ENCODE measurements at places on chromosomes 3 and 15.

DNA sequence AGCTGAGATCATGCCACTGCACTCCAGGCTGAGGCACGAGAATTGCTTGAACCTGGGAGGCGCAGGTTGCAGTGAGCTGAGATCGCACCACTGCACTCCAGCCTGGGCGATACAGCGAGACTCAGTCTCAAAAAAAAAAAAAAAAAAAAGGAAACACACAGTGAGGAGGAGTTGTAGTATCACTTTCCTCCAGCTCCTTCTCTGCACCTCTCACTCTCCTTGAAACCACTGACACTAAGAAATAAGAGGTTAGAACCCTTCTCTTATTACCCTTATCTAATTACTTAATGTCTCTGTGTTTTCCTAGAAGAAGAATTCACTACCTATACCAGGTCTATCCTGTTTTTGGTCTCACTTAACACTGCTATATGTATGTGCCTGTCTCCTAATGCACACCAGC is 31.7 kb downstream of the RAB27A start:
- no peak for DNase-seq

DNA sequence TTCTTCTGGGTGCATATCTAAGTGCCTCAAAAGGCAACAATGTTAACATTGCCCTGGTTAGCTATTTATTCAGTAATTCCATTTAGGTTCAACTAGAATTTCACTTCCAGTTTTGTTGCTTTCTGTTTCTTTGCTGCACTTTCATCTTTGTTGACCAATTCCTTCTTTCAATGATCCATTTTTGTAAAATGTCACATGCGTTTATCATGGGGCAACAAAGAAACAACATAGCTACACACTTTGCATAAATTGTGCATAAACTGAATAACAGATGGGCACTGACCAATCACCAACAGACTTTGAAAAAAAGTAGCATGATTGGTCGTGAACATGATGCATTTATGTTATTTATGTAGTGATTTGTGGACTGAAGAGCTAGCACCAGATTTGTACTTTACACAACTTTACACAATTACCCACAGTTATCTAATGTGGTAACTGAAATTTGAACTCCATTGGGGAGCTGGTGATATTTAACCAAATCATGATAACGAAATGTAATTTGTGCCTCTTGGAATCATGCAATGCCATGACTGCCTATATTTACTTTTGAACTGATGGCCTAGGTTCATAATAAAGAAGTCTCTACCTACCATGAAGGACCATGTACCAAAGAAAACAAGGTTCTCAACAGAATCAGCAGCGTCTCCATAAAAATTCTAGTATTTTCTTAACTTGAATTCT is 7.1 kb upstream of the CPOX start:
- no peak for DNase-seq

DNA sequence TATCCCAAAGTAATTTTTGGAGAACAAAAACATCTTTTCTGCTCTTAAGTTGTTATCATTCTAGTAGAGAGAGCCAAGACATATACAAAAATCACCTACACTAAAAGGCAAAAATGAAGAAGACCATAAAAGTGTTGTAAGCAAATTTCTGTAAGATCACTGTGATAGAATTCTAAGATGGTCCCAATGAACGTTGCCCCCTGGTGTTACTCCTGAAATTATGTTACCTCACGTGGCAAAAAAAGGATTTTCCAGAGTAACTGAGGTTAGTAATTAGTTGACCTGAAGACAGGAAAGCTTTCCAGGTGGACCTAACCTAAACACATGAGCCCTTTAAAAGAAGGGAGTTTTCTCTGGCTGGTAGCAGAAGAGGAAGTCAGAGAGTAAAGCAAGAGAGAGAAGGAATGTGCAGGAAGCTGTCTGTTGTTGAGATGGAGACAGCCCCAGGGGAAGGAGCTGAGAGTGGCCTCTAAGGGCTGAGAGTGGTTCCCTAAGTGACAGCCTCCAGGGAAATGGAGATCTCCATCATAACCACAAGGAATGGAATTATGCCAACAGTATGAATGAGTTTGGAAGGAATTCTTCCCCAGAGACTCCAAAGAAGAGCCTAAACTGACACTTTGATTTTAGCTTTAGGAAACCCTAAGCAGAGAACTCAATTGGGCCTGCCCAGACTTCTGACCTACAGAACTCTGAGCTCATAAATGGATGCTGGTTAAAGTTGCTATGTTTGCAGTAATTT is 205.9 kb downstream of the CD47 start:
- DNase-seq = no peak

GRCh38 chr15:24943361-24943760 is 11.4 kb upstream of the SNRPN start:
- DNase-seq = no peak

DNA sequence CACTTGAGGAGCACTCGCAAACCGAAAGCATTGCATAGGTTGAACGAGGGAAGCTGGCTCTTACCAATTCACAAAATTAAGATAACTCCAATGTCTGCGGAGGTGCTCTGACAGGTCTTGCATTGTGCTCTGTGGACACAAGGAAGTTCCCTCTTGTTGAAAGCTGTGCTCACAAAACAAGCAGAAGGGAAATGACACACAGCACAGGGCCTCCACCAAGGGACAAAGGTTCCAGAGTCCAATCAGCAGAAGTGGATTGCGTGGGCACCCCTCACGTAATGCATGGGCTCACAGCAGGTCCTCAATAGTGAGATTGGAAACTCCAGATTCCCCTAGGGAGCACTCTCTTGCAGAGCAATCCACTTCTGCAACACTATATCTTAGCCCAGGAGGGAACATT is 89.9 kb downstream of the ATP10A start:
- DNase-seq = no peak

- DNase-seq = no peak
Observed at GRCh38 chr3:193731656-193732055, 138.6 kb downstream of the OPA1 start.

DNA sequence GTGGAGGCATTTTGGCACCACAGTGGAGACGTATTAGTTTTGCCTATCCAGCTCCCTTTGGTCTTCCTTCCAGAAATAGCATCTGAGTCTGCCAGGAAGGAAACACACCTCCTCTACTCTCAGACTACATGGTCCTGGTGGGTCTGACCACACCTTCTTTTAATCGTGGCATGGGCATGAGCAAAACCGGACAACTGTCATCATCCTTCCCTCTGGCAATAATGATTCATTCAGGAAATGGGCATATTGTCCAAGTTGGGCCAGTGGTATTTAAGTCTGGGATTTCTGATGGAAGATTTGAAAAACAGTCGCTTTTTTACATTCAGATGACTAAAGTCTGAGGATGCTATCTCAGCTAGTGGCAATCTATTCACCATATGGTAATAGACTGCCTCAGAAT is 601.0 kb upstream of the ADAMTS9 start:
- DNase-seq = no peak

DNA sequence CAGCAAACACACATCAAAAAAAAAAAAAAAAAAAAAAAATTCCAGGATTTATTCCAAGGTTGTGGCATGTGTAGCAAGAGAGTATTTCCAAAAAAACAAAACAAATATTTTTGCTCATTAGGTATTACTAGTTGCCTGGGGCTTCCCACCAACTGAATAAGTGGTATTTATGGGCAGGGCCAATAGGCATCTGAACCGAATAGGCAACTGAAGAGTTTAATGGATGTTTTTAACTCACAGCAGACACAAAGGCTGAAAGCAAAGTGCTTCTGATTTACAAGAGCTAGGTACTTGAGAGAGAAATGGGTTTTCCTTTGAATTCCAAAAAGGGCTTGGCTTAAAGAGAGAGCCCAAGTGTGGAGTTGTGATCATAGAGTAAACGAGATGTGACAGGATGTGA is 21.4 kb downstream of the EIF4E3 start:
- DNase-seq = no peak

DNA sequence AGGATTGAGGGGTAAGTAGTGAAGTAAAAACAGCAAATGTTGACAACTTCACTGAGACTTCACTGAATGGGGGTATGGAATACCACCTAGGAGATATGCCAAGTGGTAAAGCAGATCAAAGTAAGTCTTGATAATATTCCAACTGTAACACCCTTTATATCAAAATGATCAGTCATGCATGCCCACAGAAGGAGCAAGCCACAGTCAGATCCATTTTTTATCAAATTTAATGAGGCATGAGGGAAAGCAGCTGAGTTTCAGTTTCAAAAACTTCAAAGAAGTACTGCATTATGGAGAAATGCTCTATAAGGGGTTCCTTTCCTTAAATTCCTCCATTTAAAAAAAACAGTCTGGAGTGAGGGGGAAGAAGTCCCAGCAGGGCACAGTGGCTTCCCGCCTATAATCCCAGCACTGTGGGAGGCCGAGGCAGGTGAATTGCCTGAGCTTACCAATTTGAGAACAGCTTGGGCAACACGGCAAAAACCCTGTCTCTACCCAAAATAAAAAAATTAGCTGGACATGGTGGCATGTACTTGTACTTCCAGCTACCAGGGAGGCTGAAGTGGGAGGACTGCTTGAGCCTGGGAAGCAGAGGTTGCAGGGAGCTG is 56.9 kb downstream of the TJP1 start:
- no peak for DNase-seq

- no peak for DNase-seq
Observed at GRCh38 chr3:61563313-61564271, 2.2 kb downstream of the PTPRG start.

- no peak for DNase-seq
Observed at GRCh38 chr3:159882367-159882766, 106.3 kb upstream of the IL12A start.

- DNase-seq = no peak
Observed at GRCh38 chr3:193240436-193240849, 579 bp upstream of the PLAAT1 start.

- no peak for DNase-seq
Observed at GRCh38 chr3:191020730-191021396, 158.4 kb upstream of the GMNC start.

- no peak for DNase-seq
Observed at GRCh38 chr15:66798426-66799061, 96.5 kb downstream of the SMAD6 start.

DNA sequence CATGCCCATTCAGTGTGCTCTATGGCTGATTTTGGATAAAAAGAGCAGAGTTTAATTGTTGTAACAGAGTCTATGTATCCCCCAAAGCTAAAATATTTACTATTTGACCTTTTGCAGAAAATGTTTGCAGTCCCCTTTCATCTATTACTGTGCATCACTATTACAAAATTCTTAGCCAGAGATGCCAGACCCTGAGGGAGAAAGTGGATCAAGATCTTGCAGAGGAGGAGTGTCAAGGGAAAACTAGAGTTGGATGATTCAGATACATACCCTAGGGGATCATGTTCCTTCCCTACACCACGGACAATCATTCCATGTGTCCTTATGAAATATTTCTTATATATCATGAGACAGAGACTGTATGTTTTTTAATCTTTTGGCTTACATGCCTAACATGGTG is 68.6 kb upstream of the TPRG1 start:
- DNase-seq = no peak

DNA sequence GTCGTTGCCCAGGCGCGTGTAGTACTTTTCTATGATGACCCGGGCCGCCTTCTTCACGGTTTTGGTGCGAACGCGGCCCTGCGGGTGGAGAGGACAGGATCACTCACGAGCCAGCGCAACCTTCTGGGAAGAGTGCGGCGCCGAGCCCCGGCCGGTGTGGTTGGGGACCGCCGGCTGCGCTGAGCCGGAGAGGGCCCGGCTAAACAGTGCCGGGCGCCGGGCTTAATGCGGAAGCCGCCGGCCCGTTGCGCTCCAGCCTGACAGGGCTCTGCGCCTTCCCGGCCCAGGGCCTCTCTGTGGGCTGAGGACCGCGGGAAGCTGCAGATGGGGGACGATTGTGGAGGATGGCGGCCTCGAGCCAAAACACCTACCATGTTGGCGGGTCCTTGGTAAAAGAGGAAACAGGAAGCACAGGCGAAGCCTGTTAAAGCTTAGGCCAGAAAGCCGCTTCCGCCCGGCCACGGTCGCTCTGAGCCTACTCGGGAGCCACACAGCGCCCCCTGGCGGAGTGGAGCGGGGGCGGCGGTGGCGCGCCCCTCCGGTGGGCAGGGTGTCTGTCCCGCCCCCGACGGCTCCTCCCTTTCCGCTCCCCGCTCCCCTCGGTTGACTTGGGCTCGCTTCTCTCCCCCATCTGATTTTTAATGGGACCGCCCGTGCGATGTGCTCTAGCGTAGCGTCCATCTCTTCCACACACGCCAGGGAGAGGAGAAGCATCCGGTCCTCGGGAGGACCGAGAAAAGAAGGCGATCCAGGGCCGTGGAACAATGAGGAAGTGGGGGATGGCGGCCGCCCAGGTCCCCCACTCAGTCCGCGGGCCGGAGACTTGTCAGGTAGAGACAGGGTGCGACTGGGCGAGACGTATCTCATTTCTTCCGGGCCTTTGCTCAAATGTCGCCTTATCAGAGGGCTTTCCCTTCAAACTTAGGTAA is at the start of gene RPS17:
Gene RPS17 (minus strand): TSS at position 403 of the 929 bp plus-strand sequence. CDS start 29 bp downstream, at position 374.
- DNase-seq = peak; percentile 98

GRCh38 chr3:62446337-62446940 is 73.1 kb upstream of the FEZF2 start:
- no peak for DNase-seq

DNA sequence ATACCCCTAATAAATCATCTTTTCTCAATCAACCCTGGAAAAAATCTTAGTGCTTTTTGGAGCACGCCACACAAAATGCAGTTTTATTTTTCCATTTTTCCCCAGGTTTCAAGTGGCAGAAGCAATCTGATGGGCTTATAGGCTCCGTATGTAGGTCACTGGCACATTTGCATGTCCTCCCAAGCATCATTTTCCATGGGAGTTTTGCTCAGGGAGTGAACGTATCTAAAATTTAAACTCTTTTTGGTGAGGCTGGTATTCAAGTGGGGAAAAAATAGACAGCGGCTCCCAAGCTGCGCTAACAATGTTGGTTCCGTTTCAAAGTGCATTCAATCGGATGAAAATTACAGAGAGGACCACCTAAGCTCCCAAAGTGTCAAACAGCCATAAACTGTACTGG is 233.4 kb downstream of the MEX3B start:
- no peak for DNase-seq

DNA sequence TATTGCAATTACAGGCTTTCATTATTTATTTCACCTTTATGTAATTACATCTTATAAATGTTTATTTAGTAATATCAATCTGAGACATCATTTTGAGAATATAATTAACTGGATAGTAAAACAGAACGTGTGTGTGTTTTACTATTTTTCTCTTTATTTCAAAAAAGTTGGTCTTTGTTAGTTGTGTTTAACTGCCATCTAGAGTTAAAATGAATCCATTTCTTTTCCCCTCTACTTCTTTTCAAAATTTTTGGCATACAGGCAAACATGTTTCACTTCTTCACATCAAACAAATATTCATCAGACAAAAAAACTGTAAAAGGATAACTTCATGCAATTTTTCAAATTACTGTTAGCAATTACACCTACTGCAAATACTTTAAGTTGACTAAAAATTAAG is 61.1 kb downstream of the FEZF2 start:
- DNase-seq = no peak

- DNase-seq = no peak
Observed at GRCh38 chr15:99324700-99325099, 73.4 kb downstream of the LRRC28 start.

- DNase-seq = peak; percentile 58
Observed at GRCh38 chr15:99343881-99344551, 92.7 kb downstream of the LRRC28 start.

GRCh38 chr3:12395349-12396012 is 88.8 kb upstream of the TSEN2 start:
- no peak for DNase-seq

- peak; percentile 98 for DNase-seq
Observed at GRCh38 chr15:90994417-90995311, at the start of gene PRC1. Gene PRC1, minus strand, starts transcription at chr15:90994535. Its CDS starts 118 bp downstream, at chr15:90994417.

- no peak for DNase-seq
Observed at GRCh38 chr3:128557531-128558280, 64.7 kb upstream of the GATA2 start.
